Islet precursor cell (in vitro differentiated cells): ENCODE measurements at places on chromosomes 1 and 21.

DNA sequence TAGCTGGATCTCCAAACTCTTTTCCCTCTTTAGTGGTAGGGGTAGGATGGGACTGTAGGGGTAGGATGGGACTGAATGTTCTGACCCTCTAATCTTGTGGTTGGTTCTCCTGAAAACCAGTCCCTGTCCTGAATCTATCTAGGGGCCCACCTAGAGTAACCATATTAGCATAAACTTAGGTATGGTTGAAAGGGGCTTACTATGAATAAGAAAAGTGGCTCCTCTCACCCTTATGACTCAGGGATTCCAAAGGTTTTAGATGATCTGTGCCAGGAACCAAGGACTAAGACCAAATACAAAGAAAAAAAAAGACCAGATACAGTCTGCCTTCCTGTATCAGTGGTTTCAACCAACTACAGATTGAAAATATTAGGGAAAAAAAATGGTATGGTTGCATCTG, 28.9 kb downstream of the RNF2 start:
- DNase-seq: no peak

DNA sequence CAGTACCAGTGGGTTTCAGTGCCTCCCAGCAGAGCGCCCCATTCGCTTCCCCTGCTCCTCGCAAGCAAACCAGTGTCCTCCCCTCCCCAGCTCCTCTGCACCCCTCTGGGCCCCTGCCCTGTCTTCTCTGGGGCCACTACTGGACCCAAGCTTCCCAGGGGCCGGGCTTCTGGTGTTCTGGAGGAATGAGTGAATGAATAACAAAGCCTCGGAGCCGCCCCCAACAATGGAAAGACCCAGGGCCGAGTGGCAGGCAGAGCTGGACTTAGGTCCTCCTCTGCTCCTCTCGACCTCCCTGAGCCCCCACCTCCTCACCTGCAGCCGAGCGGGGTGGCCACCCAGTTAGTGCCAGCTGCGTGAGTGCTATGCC, 37.6 kb downstream of the MATN1 start:
- DNase-seq: no peak

- DNase-seq: no peak
Observed at GRCh38 chr1:156246781-156247459, 936 bp downstream of the PAQR6 start.

DNA sequence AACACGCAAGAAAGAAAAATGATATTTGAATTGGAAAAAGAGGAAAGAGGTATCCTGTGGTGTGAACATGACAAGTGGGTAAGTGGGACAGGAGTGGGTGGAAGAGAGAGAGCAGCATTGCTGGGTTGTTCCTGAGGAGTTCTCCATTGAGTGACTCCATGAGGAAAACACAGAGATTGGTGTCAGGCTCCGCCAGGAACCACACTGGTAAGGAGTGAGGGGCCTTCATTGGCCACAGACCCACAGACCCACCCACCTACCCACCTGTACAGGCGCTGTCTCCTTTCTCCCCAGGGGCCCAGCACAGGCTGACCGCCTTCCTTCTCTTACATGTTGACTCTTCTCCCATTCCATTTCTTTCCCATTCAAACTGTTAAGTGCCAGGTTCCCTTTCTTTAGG, 20.9 kb downstream of the S100A7A start:
- no peak for DNase-seq

GRCh38 chr1:119873135-119874015, 22.9 kb downstream of the ADAM30 start:
- DNase-seq: no peak

DNA sequence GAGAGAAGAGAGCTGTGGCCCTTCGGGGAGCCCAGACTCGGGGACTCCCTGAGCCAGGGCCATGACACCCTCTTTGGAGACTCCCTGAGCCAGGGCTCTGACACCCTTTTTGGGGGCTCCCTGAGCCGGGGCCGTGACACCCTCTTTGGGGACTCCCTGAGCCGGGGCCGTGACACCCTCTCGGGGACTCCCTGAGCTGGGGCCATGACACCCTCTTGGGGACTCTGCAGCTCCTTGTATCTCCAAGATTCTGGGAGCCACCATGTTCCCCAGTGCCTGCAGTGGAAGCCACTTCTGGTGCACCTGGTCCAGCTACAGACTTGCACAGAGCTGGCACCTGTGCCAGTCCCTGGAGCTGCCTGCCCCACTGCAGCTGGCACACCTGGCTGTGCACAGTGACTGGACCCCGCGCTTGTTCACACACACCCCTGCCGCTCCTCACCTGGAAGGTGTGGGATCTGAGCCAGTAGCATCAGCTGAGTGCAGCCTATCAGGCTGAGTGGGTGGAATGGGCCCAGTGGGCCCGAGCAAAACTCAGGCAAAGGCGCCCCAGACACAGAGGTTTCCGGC, 3.8 kb upstream of the SSU72 start:
- DNase-seq: no peak

DNA sequence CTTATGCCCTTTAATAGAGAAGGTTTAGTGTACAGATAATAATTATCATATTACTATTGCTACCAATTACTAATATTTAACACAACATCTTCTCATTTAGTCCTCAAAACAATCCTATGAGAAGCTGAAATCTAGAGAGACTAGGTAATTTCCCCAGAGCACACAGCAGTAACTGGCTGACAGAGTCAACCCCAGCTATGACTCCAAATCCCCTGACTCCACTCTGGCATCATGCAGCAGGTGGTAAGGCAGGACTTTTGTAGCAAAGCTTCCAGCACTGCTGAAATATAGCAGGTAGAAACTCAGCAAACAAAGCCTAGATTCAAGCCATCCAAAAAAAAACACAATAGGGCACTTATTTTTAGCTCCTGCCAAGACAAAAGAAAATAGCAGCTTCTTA, 79.3 kb upstream of the RGS2 start:
- no peak for DNase-seq

DNA sequence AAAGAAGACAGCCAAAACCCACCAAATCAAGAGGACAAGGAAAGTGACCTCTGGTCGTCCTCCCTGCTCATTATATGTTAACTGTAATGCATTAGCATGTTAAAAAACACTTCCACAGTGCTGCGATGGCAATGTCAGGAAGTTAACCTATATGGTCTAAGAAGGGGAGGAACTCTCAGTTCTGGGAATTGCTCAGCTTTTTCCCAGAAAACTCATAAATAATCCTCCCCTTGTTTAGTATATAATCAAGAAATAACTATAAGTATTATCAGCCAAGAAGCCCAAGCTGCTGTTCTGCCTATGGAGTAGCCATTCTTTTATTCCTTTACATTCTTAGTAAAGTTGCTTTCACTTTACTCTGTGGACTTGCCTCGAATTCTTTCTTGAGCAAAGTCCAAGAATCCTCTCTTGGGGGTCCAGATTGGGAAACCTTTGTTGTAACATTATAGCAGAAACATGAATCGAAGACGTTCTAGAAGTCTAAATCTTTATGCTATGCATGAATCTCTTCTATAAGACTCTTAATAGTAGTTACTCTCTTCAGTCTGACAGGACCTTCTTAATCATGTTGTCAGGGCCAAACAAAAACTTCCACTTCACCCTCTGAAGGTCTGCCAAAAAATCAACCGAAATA, 110.0 kb upstream of the VANGL1 start:
- no peak for DNase-seq

DNA sequence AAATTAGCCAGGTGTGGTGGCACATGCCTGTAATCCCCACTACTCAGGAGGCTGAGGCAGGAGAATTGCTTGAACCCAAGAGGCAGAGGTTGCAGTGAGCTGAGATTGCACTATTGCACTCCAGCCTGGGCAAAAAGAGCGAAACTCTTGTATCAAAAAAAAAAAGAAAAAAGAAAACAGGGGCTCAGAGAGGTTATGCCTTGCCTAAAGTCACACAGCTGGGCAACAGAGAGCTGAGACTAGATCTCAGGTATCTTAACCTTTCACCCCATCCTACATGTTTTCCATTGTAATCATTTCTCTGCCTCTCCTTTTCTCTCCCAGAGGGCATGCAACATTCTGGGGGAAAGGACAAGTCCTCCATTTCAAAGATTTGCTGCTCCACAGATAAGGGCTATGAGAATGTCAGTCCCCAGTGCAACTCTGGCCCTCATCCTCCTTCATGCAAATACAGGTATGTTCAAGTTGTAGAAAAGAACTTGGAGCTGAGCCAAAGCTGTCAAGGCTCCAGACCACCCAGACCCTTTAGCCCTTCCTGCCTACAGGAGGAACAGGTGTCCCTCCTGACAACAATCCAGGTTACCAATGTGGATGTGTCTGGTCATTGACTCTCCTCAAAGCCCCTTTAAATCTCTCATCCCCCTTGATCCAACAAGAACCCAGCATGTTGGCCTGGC, 6.9 kb downstream of the SLC9A1 start:
- no peak for DNase-seq

DNA sequence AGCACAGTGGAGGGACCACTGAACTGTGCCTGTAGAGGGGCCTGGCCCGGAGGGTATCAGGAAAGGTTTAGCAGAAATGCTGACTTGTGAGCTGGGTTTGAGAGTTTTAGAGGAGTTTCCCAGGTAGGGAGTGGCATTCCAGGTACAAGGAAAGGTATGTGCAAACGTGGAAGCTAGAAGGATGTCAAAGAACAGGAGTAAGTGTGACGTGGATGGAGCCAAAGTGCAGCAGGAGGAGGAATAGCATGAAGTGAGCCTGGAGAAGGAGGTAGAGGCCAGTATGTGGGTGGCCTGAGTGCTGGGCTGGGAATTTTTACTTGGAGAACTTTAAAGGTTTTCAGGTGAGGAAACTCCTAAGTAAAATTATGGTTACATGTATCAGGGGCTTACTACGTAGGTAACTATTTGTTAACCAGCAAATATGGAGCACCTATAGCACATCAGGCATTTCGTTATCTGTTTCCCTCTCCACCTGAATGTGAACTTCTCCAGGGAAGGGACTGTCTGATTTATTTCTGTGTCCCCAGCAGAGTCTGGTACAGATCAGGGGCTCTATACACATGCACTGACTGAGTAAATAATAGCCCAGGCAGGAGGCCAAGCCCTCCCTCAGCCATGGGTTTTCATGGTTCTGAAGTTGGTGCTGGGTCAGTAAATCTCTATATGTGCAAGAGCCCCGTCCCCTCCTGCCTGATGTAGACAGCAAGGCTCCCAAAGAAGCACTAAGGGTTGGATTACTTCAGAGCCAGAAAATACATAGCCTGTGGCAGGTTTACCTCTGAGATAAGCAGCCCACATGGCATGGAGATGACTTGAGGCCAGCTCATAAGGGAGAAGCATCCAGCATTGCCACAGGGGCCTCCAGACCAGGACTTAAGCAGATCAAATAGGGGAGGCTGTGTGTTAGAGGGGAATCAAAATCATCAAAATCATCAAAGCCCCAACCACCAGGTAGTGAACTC, 43.4 kb downstream of the CDCP2 start:
- peak; percentile 28 for DNase-seq

DNA sequence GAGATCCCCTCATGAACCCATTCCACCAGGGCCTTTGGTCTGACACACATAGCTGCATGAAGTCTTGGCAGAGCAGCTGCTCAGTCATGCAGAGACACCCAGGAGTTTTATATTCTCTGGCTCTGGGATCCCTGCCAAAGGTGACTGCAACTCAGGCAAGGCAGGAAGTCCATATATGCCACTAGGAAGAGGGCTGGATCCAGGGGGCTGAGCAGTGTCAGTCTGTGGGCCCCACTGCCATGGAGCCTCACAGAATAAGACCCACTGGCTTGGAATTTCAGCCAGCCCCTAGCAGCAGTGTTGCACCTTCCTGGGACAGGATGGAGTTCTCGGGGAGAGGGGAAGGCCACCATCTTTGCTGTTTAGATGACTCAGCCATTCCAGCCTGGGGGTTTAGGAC, 199.7 kb downstream of the TBX15 start:
- no peak for DNase-seq

GRCh38 chr1:201783572-201783971, 45.4 kb upstream of the IPO9 start:
- DNase-seq: no peak

DNA sequence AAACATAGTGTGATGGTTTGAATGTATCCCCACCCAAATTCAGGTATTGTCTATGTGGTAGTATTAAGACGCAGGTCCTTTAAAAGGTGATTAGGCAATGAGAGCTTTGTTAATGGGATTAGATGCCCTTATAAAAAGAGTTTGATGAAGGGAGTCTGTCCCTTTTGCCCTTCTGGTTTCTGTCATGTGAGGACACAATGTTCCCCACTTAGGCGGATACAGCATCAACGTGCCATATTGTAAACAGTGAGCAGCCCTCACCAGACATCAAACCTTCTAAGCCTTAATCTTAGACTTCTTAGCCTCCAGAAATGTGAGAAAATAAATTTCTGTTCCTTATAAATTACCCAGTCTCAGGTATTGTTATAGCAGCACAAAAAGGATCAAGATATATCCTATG, 172.8 kb downstream of the FAF1 start:
- no peak for DNase-seq

GRCh38 chr1:151940541-151940940, 31.2 kb upstream of the THEM4 start:
- no peak for DNase-seq

- DNase-seq: no peak
Observed at GRCh38 chr1:78373676-78374075, 117.1 kb upstream of the PTGFR start.

- no peak for DNase-seq
Observed at GRCh38 chr1:197184190-197184589, 37.7 kb upstream of the ASPM start.

DNA sequence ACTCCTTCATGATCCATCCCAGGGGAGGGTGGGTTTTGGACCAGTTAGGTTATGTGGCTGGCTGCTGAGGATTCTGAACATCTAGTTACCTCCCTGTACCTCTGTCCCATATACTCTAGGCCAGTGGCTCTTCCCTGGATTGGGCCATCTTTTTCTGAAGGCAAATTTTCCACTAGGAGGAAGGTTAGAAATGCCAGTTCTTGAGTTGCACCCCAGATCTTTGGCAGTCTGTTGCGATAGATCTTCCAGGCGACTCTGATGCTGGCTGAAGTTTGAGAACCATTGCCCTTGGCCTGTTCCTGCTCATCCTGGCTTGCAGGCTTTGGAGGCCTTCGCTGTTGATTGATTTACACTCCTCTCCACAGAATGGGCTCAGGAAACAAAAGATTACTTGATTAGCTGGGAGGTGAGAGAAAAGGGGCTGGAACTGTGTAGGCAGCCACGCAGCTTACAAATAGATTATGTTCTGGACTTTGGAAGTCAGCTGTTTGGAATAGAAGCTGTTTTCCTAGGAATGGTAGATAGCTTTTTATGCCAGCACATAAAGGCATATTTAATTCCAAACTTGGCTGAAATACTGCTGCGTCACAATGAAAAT, 110.1 kb downstream of the MRPS6 start:
- no peak for DNase-seq

- DNase-seq: peak; percentile 91
Observed at GRCh38 chr1:67599085-67599484, 85.9 kb upstream of the GADD45A start.

GRCh38 chr1:55250399-55251075, 35.4 kb upstream of the USP24 start:
- no peak for DNase-seq
